ENCODE measurements at places on chromosomes 1 and 21. TPM values are rescaled to one million over a fixed set of nuclear protein-coding genes. Genes with fewer than 3 reads are reported as not detected.
A peak's percentile ranks its signal among the peaks of the same experiment; 100 is the strongest.

Gene CALML6
- 1.2 TPM for total RNA-seq

Gene TP73
- 11.7 TPM for total RNA-seq

GRCh38 chr1:112938210-112938609, 17.8 kb downstream of the SLC16A1 start:
- DNase-seq = no peak

GRCh38 chr1:111850109-111850508, 94.4 kb downstream of the DDX20 start:
- DNase-seq = no peak

- no peak for DNase-seq
These were observed 6.8 kb upstream of the SLAMF9 start for GRCh38 chr1:159960721-159961381.

DNA sequence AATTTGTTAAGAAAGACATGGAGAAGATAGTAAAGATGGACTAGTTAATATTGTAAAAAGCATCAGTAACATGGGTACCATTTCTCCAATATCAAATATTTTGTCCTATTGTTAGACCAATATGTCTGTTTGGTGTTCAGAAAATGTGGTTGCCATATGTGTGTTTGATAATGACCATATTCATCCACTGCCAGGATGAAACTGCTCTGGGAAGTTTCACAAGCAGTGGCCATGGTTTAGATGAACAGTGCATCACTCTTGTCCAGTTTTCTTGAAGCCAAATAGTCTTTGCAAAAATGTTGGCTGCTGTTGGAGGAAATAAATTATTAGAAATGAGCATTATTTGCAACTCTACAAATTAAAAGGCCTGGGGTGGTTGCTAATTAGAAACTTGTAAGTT, 333.8 kb downstream of the NUF2 start:
- DNase-seq = no peak

- peak; percentile 78 for DNase-seq
These were observed 10.7 kb downstream of the PIGR start for GRCh38 chr1:206935491-206936067.

DNA sequence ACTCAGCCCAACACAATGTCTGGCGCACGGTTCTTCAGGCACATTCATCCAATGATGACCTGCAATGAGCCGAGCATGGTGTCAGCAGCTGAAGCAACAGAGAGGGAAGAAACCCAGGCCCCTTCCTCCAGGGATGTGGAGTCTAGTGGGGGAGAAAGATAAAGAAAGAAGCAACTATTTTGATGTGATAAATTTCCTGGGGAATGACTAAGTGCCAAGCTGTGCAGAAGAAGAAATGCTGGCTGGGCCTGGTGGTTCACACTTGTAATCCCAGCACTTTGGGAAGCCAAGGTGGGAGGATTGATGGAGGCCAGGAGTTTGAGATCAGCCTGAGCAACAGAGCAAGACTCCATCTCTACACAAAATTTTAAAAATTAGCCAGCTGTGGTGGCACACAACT, 561.8 kb downstream of the KIF26B start:
- DNase-seq = no peak

Gene SPRR4
- total RNA-seq = not detected

Gene NBPF6
- 0.84 TPM for total RNA-seq

GRCh38 chr1:31959521-31960340, 21.6 kb upstream of the PTP4A2 start:
- no peak for DNase-seq

DNA sequence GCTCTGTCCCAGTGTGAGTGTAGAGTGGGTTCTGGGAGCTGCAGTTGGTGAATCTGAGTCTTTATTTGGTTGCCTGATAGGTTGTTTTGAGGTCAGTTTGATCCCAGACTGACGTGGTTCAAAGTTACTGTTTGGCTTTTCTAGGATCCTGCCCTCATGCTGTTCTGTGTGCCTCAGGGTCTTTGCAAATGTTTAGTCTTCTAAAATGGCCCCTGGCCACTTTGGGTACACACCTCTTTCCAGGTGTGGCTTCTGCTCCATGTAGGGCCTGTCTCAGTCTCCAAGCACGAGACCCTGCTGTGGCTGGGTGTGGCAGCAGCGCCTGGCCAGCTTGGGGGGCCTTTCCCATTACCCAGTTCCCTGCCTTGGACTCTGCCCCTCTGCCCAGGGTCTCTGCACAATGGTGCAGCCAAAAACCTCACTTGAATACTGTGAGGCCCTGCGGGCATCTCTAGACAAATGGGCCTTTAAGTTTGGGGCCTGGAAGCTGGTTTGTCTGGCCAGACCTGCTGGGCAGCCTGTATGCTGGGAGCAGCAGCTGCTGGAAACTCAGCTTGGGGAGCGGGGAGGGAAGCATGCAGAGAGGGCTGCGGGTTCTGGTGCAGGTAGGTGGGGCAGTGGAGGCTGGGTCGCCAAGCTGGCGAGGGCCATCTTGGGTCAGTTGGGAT, 5.6 kb downstream of the PTPRF start:
- DNase-seq = peak; percentile 57
